ENCODE measurements at places on chromosomes 4 and X.

DNA sequence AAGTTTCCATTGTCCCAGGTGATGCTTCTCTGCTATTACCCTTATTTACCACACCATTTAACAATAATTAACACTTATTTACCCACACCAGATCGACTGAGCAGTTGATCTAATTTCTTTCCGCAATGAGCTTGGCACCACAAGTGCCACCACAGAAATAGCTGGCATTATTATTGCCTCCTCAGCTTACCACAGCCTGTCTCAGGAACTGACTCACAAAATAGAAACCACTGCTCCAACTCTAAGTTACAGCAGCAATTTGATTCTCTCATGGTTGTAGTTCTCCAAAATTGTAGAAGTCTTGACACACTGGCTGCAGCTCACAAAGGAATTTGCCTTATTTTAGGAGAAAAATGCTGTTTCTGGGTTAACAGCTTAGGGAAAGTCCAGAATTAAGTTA lies 22.5 kb downstream of the ZNF721 start:
- DNase-seq: no peak

DNA sequence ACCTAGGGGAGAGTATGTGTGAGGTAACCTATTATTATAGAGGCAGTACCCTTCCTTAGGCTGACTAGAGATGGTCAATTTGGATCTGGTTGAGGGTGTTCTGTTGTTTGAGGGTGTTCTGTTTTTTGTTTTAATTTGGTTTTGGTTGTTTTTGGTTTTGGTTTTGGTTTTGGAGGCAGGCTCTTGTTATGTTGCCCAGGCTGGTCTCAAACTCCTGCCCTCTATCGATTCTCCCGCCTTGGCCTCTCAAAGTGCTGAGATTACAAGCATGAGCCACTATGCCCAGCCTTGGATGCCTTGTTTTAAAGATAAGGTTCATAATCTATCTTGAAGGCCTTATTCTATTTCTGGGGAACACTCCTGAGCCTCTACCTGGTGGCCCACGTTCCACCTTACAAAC lies 912 bp downstream of the CXorf65 start:
- no peak for DNase-seq

- no peak for DNase-seq
These were observed 130.1 kb downstream of the DCHS2 start for GRCh38 chr4:154361450-154361849.

- DNase-seq: no peak
These were observed 32.5 kb upstream of the SMIM10L2A start for GRCh38 chrX:135389243-135389642.

- no peak for DNase-seq
These were observed 676.7 kb upstream of the TENM3 start for GRCh38 chr4:181566490-181566889.
